DMS53 (cell line): ENCODE measurements at places on chromosomes 2 and 18.

- DNase-seq, result peak; percentile 85
These were observed 387.6 kb downstream of the FIGN start for GRCh38 chr2:163347982-163348856.

- peak; percentile 10 for DNase-seq
These were observed 266.4 kb upstream of the FN1 start for GRCh38 chr2:215702116-215702902.

- no peak for DNase-seq
These were observed 947 bp downstream of the ZEB2 start for GRCh38 chr2:144518748-144519596.

DNA sequence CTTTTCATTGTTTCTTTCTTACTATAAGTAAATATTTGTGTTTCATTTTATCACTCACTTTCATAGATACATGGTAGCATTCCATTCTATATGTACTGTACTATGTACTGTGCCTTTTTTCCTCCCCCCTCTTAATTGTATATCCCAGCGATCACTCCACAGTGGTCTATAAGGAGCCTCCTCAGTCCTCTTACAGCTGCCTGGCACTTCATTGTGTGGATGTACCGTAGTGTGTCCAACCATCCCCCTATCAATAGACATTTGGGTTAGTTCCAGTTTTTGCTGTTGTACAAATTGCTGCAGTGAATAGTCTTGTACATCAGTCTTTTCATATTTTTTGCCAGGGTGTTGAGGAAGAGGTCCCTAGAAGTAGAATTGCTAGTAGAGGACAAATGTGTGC, 21.4 kb upstream of the DRC1 start:
- no peak for DNase-seq

DNA sequence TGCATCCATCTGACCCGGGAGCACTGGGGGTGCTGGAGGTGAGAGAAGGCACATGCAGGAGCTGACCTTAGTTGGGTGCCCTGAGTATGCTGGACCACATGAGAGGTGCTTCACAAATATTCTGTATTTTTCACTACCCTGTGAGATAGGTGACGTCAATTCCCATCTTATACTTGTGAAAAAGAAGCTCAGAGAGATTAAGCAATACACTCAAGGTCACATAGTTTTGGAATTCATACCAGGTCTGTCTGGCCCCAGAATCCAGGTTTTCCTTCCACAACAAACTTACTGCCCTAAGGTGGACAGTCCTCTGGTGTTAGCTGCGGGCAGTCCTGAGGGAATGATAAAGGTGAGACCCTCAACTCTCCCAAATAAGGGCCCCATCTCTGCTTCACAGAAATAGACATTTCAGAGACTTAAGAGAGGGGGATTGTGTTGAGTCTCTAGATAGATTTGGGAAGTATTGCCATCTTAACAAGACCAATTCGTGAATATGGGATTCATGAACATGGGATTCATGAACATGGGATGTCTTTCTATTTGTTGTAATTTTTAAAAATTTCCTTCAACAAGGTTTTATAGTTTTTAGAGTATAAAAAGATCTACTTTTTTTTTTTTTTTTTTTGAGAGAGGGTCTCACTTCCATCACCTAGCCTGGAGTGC, 64.0 kb upstream of the SMAD7 start:
- no peak for DNase-seq

DNA sequence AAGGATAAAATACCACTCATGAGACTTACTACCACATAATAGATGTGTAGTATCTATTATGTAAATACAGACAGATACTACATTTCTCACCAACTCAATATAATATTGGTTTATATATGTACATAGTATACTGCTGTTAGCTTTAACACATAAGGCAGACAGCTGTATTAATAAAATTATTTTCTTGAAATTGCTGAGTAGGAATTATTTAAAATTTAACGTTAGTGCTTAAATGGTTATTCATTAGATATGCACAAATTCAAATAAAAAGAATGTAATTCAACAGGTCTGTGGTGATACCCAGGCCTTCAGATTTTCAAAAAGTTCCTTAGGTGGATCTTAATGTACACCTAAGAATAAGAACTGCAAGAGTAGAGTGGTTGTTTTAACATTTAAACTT, 59.0 kb downstream of the PRPF40A start:
- no peak for DNase-seq

- no peak for DNase-seq
These were observed 666.8 kb downstream of the ARHGAP15 start for GRCh38 chr2:143796051-143796450.

GRCh38 chr2:161045726-161046125, 114.5 kb upstream of the TANK start:
- DNase-seq, result no peak

DNA sequence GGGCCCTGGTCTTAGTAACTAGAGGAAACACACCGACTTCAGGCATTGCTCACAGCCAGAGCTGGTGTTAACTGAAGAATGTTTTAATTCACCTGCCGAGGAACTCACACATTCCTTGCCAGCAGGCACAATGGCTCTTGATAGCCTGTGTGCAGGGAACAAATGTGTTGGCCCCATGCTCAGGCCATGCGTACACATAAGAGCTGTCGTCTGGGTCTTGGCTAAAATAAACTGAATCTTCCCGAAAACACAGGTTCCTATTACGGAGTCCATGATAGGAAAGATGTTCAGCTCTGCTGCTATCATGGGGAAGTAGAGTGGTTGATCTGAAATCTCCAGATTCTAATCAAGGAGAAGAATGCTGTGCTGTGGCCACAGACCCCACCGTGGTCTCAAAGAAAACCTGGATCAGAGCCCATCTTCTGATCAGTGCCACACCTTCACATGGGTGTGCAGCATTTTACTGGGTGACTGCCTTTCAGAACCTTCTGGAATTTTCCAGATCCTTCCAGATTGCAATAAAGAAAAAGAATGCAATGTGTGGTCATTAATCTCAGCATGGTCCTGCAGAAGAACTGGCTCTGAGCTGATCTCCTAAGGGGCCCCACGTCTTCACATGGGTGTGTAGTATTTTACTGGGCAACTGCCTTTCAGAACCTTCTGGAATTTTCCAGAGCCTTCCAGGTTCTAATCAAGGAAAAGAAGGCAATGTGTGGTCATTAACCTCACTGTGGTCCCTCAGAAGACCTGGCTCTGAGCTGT, 17.2 kb downstream of the MBP start:
- DNase-seq, result peak; percentile 57

GRCh38 chr2:172084645-172085459, 455 bp upstream of the DLX1 start:
- DNase-seq, result peak; percentile 99

DNA sequence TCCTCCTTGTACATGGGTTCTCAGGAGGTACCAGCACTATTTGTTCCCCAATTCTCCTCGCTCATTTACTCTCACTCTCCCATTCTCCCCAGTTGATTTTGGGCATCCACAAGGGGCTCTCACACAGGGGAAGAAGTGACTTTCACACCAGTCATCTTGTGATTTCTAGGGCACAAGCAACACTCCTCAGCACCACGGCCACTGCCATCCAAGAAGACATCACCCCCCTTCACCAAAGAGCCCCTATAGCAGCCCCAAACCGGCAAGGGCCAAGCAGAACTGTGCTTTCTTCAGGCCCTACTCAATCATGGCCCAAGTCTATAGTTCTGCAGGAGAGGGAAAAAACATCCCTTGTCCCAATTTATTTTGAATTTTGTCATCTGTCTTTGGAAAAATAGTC, 209.2 kb upstream of the ARL4C start:
- DNase-seq, result no peak

- no peak for DNase-seq
These were observed 22.3 kb downstream of the SLC35F5 start for GRCh38 chr2:113734185-113734584.

GRCh38 chr2:42736598-42737322, 27.2 kb downstream of the OXER1 start:
- DNase-seq, result no peak

DNA sequence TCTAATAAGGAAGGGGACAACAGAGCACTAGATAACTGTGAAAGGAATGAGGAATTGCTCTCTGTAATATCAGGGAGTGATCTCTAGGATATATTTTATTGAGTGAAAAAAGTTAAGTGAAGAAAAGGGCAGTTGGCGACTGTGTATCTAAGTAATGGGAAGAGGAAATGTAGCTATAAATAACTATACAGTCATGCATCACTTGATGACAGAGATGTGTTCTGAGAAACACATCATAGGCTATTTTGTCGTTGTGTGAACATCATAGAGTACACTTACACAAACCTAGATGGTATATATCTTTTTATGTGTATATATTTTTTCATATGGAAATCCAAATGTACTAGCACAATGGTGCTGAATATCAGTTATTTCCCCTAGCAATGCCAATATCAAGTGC, 329.3 kb downstream of the TXNL1 start:
- no peak for DNase-seq

GRCh38 chr18:54389143-54389505, 31.4 kb downstream of the C18orf54 start:
- peak; percentile 46 for DNase-seq

GRCh38 chr2:7028846-7029245, 111.6 kb downstream of the RNF144A start:
- peak; percentile 19 for DNase-seq

DNA sequence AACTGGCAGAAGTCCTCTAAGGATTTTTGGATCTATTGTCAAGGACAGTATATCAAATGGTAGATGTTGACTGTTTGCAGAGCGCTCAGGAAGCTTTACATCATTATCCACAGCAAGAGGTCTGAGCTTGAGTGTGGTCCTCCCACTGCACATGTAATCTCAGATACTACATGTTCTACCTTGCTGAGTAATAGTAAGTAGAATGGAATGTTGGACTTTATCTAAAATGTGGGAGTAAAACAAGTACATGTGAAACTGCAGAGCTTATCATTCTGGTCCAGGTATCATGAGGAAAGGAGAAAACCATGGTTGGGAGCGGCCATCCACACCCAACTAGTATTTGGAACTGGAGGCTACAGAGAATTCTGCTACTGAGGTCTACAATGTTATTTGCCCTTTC, 19.3 kb upstream of the CD28 start:
- DNase-seq, result no peak

DNA sequence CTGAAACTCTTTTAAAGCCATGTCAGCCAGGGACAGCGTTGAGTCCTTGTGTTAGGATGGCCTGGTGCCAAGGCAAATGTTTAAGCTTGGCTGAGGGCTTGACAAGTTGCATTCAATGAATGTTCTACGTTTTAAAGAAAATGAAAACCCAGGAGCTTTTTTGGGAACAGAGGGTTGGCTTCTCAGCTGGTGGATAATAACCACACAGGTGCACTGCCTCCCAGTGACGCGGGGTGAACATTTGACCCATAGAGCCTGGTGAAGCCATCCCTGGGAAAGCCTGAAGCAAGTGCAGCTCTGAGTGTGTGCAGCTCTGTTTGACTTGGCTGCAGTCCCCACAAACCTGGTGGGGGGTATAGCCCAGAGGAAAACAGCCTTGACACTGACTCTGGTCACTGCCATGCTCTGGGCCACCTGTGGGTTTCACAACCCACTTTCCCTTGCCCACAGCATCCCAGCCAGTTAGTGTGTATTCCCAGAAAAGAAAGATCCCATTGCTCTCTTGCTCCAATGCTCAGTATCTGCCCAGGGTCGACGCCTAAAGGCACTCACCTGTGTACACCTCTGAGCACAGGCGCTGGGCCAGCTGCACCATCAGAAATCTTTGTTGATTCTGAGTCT, 874.9 kb downstream of the RNF144A start:
- DNase-seq, result peak; percentile 75
